T-helper 1 cell (primary cell): ENCODE measurements at places on chromosomes 11 and 22.

DNA sequence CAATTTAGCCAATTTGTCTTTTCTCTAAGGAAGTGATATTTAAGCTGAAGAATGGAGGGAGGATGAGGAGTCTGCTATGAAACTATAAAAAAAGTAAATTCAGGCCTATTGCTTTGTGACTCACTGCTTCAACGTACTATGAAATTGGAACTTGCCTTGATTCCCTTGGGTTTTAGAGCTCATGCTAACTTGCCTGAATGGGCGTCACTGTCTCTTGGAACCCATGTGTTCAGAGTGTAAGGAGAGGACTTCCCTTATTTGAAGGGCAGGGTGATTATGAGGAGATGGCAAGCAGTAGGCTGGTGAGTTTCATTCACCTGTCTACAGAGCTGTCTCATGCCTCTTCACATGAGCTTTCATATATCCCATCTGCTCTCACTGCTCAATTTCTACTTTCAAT lies 28.7 kb upstream of the WT1 start:
- no peak for DNase-seq

- DNase-seq: no peak
Measured at GRCh38 chr22:37024339-37025157, 5.0 kb downstream of the MPST start.

- DNase-seq: no peak
Measured at GRCh38 chr22:28943501-28943879, 60.1 kb downstream of the ZNRF3 start.

DNA sequence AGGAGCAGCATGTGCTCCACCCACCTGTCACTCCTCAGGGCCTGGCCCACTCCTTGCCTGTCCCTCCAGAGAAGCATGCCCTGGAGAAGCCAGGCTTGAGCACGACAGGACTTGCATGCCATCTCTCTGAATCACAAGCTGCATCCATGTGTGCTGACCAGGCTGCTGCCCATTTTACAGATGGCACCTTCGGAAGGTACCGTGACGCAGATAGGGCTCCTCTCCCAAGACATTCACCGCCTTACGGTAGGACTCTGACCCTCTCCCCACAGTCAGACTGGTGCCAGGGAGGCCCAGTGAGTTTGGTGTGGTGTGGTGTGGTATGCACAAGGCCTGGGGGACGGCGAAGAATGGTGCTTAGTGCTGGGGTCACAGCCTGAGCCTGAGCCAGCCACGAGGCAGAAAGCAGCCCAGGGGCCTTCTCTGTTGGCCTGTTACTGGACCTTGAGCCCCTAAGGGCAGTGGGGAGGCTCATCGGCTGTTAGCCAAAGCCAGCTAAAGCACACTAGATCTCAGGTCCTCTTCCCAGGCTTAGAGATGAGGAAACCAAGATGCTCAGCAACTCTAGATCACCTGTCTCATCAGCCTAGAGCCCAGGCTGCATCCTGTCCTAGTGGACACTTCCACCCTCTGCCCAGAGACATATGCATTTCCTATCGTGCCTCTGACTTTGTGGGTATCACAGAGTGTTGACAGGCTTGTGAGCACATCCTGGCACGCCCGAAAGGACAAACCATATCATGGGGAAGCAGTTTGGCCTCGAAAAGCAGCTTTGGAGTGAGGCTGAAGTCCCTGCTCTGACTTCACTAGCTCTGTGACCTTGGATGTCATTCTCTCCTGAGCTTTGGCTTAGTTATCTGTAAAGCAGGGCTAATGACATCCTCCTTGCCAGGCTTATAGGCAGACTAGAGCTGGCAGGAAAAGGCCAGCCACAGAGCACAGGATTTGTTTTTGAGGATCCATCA lies 17.8 kb downstream of the CYB5R2 start:
- no peak for DNase-seq

- DNase-seq: no peak
Measured at GRCh38 chr11:30358536-30358935, 35.6 kb downstream of the ARL14EP start.

DNA sequence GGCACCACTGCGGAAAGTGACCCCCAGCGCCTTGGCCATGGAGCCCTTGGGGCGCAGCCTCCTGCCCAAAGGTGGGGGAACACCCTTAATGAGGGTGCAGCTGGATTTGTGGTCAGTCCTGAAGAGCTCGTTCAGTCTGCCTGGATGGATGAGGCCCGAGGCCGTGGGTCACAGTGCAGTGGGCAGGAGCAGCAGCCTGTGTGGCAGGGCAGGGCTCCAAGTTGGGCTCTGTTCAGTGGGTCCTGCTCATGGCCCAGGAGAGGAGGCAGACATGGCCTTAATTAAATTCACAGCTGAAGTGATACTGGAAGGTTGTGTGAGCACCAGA lies 33.3 kb downstream of the FAM83F start:
- no peak for DNase-seq

GRCh38 chr22:49838771-49839717 lies 11.4 kb upstream of the BRD1 start:
- peak; percentile 96 for DNase-seq

- DNase-seq: no peak
Measured at GRCh38 chr11:76783896-76784813, 999 bp downstream of the TSKU start.

DNA sequence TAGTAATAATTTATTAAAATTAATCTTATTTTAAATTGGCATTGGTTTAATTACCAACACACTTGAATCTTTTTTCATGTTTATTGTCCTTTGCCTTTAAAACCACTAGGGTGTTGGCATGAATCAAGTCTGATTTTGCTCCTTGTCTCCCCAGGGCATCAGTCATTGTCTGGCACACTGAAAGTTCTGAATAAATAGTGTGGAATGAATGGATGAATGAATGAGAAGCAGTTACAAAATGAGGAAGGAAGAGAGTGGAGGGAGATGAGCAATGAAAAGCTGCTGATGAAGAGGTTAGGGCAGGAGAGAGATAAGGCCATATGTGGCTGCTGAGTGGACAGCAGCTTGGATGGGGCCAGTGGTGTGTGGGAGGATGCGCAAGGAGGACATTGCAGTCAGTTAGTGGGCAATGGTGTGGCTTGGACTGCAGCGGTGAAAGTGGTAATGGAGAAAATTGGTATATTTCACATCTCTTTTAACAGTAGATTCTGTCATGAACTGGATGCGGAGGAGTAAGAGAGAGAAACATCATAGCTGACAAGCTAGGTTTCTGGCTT lies 132.0 kb downstream of the SPON1 start:
- no peak for DNase-seq

GRCh38 chr11:86120807-86121206 lies 51.9 kb upstream of the PICALM start:
- DNase-seq: no peak

- no peak for DNase-seq
Measured at GRCh38 chr11:69239641-69240040, 54.3 kb upstream of the MYEOV start.

DNA sequence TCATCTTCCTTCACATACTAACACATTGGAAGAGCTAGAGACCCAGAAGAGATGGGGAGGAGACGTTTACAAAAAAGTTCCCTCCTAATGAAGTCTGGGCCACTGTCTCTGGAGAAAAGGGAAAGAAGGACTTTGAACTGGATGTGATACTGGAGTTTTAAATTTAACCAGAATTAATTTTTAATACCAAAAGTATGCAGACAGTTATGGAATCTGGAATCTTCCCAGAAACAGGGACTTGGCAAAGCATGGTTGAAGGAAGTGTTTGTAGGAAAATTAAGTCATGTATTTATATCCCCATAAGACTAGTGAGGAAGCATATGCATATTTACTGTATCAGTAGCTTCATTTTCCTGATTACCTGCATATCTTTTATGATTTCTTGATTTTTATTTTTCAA lies 215.5 kb downstream of the TTC28 start:
- DNase-seq: no peak

GRCh38 chr22:23275751-23276150 lies 95.4 kb downstream of the BCR start:
- no peak for DNase-seq

- no peak for DNase-seq
Measured at GRCh38 chr22:47123827-47124442, 361.5 kb downstream of the TBC1D22A start.

DNA sequence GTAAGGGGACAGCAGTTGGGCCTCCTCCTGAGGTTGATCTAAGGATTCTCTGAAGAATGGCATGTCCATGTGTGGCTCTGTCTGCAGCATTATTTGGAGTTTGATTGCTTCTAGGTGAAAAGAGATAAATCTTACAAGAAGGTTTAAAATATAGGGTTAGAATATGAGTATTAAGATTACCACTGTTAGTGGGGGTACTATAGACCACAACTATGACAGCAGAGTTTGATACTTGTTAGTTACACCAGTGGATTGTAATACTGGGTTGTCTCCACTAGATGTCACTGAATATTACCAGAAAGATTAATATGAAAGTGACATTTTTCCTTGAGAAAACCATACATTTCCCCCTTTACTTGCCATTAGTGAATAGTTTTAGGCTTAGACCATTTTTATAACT lies 47.9 kb downstream of the ZNF280B start:
- DNase-seq: no peak

DNA sequence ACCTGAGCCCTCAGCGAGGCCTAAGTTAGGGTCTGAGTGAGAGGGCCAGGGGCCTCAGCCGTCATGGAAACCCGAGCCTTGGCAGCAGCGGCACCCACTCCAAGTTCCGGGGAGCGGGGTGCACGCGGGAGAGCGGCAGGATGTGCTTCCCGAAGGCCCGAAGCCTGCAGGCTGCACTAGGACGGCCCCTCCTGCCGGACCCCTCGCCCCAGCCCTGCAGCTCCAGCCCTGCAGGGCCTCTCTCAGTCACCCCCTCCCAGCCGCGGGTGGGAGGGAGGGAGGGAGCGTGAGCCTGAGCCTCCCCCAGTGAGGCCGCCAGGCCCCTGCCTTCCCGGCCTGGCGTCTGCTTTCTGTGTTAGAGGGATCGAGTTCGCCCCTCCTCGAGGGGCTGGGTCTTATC lies 22.6 kb downstream of the MRPL23 start:
- no peak for DNase-seq

DNA sequence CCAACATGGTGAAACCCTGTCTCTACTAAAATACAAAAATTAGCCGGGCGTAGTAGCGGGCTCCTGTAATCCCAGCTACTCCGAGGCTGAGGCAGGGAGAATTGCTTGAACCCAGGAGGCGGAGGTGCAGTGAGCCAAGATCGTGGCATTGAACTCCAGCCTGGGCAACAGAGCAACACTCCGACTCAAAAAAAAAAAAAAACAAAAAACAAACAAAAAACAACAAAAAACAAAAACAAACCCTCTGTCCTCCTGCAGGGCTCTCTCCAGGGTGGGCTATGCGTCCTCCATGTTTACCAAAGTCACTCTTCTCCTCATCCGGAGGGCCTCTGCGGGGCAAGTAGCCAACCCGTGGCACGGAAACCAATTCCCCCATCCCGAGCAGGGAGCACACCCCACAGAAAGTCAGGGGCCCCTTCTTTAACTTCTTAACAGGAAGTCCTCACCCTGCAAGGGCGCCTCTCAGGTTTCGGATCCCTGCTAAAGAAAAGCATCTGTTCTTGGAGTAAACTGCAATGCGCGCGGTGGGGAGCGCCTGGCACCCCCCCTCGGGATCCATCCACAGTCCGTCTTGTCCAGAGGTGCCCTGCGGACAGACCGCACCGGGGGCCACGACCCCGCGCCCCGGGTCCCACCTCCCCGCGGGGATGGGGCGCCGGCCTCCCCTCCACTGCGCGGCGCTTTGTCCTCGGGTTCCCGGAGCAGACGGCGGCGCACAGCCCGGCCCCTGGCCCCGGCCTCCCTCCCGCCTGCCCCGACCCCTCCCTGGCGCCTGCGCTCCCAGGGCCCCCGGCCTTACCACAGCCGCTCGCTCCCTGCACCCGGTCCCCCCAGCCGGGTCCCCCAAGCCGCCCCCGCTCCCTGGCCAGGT lies 712 bp downstream of the CERK start:
- peak; percentile 56 for DNase-seq

GRCh38 chr22:19874307-19875060 lies 19.8 kb upstream of the GNB1L start:
- no peak for DNase-seq

DNA sequence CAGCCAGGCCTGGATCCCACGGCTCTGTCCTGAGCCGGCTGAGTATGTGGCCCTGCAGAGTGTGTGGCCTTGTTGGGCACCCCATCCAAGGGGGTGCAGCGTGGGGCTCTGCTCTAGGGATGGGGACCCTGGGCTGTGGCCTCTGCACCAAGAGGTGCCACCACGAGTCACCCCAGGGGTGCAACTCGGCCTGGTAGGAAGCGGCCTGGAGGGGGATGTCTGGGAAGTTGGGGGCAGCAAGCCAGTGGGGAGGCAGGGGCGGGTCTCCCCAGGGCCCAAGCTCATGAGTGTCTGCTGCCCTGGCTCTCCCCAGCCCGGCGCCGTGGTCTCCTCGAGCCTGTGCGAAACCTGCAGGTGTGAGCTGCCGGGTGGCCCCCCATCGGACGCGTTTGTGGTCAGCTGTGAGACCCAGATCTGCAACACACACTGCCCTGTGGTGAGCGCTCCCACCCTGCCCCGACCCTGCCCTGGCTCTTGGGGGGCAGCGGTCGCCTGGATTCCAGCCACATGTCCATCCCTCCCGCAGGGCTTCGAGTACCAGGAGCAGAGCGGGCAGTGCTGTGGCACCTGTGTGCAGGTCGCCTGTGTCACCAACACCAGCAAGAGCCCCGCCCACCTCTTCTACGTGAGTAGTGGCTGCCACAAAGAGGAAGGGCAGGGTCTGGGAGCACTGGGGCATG lies 24.2 kb upstream of the MUC5B start:
- peak; percentile 2 for DNase-seq

GRCh38 chr11:9953994-9954626 lies 290.2 kb downstream of the SWAP70 start:
- DNase-seq: no peak

DNA sequence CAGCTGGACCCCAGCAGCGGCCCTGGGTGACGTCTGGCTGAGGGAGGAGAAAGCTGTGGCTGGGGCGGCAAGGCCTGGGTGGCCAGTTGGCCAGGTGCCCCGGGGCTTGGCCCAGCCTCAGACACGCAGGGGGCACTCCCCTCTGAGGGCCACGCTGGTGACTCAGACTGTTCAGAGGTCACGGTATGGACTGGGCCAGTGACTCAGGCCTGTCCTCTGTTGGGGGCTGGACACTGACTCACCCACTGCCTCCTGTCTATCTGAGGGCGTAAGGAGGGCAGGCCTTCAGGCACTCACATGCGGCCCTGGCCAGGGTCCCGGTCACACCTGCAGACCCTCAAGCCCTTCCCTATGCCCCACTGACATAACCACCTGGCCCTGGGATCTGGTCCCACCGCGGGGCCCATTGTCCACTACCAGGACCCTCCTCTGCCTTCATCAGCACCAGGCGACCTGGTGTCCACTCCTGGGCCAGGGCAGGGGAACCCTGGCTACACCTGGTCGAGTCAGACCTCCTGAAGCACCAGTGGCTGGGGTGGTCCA lies 3.7 kb upstream of the MUC5AC start:
- DNase-seq: no peak

DNA sequence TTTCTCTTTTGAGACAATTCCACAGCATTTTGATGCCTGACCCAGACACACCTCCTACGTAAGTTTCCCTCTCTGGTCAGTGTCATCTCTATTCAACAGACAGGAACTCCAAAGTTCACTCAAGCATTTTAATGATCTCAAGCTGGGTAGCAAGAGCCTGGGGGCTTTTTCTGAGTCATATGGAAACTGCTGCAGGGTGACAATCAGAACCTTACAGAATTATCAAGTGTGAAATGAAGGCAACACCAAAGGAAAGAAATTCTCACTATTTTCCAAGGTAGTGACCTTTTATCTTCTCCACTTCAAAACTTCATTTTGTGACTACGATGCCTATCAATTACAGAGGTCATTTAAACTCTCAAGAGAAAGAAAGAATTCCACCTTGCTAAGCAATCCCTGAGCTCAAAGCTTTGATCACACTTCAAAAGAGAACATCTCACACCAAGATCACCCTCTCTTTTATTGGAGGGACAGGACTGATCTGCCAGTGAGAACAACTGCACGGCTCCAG lies 229.0 kb upstream of the ZC3H12C start:
- no peak for DNase-seq

GRCh38 chr11:93737904-93738612 lies 3.2 kb downstream of the TAF1D start:
- no peak for DNase-seq
